Breast epithelium (tissue), 4 donors: ENCODE measurements at places on chromosomes 5 and 9.

DNA sequence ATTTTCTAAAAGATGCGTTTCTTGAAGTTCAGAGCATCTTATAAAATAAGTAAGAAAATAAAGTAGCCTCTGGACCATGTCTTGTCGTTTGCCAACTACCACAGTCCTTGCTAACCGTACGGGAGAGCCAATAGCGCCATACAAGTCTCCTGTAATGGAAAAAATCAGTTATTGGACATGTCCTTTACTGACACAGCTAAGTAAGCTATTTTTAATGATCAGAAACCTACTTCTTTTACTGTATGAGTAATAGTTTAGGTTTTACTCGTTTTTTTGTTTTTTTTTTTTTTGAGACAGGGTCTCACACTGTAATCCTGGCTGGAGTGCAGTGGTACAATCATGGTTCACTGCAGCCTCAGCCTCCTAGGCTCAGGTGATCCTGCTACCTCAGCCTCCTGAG lies 37.7 kb upstream of the RAPGEF6 start:
- peak overlapping the region; percentile 87 for H3K27ac ChIP-seq
- no peaks in the 10 kb centered on the region for H3K36me3 ChIP-seq
- DNase-seq: no peak

DNA sequence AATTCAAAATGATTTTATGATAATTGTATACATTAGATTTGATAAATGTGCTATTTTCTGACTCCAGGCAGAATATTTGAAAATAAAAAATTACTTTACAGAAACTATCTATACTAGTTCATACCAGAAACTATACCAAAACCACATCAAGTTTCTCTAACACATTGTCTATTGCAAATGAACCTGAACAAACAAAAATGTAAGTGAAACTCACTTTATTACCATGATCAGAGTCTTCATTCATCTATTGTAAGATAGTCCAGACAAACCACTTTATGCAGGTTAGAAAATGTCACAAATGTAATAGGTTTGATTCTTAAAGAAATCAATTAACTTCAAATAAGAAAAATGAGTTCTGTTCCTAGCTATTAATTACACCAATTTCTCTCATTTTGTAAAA lies 99.4 kb downstream of the OXCT1 start:
- no peaks in the 10 kb centered on the region for H3K36me3 ChIP-seq
- no peak for DNase-seq
- H3K4me1 ChIP-seq: no peaks in the 10 kb centered on the region
- no peak overlapping the region for H3K27ac ChIP-seq
- H3K4me3 ChIP-seq: no peak overlapping the region

GRCh38 chr9:127907867-127908659 lies 8.7 kb upstream of the ST6GALNAC6 start:
- no peak overlapping the region for H3K27ac ChIP-seq
- no peaks in the 10 kb centered on the region for H3K27me3 ChIP-seq
- peaks cover 17% of the 10 kb centered on the region for H3K4me1 ChIP-seq
- H3K36me3 ChIP-seq: no peaks in the 10 kb centered on the region

GRCh38 chr9:100125236-100125635 lies 26.2 kb downstream of the INVS start:
- no peaks in the 10 kb centered on the region for H3K4me1 ChIP-seq
- H3K4me3 ChIP-seq: no peak overlapping the region
- no peak for DNase-seq
- no peaks in the 10 kb centered on the region for H3K27me3 ChIP-seq

GRCh38 chr5:144448457-144448856 lies 277.8 kb downstream of the KCTD16 start:
- H3K27ac ChIP-seq: no peak overlapping the region
- no peaks in the 10 kb centered on the region for H3K27me3 ChIP-seq
- no peaks in the 10 kb centered on the region for H3K36me3 ChIP-seq
- DNase-seq: no peak

DNA sequence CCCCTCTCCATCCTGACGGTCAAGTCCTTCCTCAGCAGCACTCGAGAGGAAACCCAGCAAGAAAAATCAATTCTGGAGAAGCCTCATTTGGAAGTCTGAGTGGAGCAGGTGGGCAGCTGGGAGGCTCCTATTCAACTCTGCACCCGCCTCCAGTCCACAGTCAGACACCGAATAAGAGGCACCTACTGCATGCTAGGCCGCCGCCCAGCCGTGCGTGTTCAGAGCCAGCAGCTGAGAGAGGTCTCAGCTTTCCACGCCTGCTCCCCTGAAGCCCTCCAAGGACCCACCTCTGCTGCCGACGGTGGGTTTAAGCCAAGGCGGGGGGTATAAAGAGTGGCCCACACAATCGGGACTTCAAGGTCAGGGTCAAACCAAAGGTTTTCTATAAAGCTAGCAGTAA lies 41.9 kb downstream of the VAV2 start:
- H3K27me3 ChIP-seq: no peaks in the 10 kb centered on the region
- H3K4me1 ChIP-seq: no peaks in the 10 kb centered on the region
- no peak overlapping the region for H3K27ac ChIP-seq
- no peaks in the 10 kb centered on the region for H3K36me3 ChIP-seq
- DNase-seq: no peak

DNA sequence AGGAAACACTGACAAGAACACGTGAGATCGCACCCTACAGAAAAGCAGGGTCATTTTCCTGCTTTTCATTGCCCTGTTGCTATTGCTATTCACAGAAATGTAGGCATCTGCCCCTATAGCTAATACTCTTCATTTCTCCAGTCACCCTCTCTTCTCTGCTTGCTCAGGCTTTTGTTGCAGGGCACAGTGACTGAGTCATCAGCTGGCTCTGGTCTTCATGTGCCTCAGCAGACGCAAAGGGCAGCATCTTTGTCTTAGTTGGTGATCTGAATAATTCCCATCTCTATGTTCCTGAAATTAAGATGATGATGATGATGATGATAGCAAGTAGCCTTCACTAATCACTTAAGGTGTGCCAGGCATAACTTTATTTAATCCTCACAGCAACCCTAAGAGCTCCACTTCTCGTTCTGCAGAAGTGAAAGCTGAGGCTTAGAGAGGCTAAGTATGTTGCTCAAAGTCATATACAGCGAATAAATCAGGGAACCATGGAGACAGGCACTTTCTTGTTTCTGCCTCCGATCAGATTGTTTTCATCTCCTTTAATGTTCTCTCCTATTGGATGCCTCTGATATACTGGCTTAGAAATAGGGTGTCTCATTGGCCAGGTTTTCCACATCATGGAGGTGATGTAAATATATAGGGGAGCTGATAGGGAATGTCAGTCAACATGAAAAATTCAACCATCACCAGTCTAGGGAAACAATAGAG lies 133.0 kb upstream of the STK32A start:
- H3K36me3 ChIP-seq: no peaks in the 10 kb centered on the region
- H3K4me1 ChIP-seq: peaks cover 8% of the 10 kb centered on the region
- H3K27me3 ChIP-seq: no peaks in the 10 kb centered on the region
- no peak overlapping the region for H3K4me3 ChIP-seq
- DNase-seq: no peak

DNA sequence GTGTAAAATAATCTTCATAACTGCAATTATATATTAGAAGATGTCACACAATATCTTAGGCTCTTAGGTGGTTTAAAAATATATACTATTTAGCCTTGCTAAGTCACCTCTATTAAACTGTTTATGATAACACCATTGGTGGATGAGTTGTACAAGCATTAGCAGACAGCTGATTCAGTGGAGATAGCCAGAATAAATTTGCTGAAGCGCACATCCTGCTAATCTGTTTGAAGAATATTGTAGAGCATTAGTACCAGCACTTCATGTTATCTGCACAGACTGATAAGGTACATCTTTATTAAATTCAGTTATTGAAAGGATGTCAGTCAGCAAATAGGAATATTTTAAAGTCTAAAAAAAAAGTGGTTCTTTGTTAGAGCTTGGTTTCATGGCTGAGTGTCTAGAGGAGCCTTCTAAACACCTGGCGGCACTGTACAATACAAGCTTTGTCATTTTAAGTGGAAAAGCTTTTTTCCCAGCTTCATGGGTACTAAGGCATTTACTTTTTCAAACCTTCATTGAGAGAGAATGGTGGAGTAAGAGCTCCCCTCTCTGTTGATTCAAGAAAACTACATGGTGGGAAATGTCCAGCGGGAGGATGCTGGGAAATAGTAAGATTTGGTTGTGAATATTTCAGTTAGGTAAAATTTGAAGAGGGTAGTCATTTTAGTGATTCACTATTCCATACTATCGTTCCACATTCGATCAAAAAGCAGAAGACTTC lies 275.1 kb downstream of the SLF1 start:
- no peak for DNase-seq
- no peak overlapping the region for H3K4me3 ChIP-seq
- no peaks in the 10 kb centered on the region for H3K36me3 ChIP-seq
- no peaks in the 10 kb centered on the region for H3K4me1 ChIP-seq
- H3K27me3 ChIP-seq: no peaks in the 10 kb centered on the region
- no peak overlapping the region for H3K27ac ChIP-seq
